ENCODE measurements at places on chromosomes 3 and 15.

- no peak for DNase-seq
These were observed 19.5 kb downstream of the XXYLT1 start for GRCh38 chr3:195251336-195252065.

DNA sequence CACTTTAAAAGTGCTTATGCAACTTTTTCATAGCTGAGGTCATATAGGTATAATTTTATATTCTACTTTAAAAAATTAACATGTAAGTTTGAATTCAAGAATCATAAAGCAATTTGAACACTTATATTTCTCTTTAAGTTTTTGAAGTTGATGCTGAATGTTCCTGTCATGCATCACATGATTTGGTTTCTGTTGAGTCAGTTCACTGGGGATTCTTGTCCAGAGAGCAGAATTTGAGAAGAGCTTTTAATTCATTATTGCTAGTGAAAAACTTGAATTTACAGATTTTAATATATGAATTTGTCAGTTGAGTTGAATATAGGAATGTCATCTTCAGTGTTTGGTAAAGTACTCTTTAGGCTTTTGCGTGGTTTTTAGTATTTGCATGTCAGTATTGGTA, 7.9 kb downstream of the SLC25A26 start:
- DNase-seq = no peak

DNA sequence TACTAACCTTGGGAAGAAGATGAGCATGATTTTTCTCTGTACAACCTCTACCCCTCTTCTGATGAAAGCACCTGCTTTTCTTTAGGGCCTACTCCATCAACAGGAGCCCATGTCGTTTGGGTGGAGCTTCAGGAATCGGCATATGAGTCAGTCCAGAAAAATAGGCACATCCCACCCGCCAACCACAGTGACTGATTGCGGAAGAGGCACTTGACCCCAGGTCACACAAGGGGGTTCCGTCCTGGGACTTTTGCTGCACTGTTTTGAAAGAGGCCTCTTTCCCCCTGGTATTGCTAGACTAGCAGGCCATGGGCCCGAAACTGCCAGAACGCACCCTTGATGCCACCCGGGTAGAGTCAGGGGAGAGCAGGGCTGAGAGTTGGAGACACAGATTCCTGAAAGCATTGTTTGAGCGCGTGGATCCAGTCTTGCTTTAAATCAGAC, 19.3 kb upstream of the NRROS start:
- DNase-seq = no peak

DNA sequence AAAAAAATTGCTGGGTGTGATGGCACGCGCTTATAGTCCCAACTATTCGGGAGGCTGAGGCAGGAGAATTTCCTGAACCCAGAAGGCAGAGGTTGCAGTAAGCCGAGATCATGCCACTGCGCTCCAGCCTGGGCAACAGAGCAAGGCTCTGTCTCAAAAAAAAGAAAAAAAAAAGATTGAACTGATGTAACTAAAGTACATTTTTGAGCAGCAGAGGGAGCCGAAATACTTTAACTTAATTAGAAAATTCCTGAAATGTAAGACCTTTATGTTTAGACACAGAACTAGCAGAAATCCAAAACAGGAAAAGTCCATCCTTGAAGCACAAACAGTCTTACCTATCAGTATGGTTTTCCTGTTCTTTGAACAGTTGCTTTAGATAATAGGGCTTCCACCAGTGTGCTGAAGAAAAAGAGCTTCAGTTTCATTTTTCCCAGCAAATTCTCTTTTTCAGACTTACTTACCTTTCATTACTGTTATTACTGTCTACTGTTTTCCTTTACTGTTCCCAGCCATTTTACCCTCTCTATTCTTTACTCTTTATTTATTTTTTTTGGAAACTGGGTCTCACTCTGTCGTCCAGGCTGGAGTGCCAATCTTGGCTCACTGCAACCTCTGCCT, 33.4 kb upstream of the ZNF609 start:
- no peak for DNase-seq

GRCh38 chr3:125381314-125381713, 6.2 kb upstream of the ZNF148 start:
- no peak for DNase-seq

GRCh38 chr15:34644061-34644460, 60.6 kb upstream of the GOLGA8B start:
- no peak for DNase-seq

DNA sequence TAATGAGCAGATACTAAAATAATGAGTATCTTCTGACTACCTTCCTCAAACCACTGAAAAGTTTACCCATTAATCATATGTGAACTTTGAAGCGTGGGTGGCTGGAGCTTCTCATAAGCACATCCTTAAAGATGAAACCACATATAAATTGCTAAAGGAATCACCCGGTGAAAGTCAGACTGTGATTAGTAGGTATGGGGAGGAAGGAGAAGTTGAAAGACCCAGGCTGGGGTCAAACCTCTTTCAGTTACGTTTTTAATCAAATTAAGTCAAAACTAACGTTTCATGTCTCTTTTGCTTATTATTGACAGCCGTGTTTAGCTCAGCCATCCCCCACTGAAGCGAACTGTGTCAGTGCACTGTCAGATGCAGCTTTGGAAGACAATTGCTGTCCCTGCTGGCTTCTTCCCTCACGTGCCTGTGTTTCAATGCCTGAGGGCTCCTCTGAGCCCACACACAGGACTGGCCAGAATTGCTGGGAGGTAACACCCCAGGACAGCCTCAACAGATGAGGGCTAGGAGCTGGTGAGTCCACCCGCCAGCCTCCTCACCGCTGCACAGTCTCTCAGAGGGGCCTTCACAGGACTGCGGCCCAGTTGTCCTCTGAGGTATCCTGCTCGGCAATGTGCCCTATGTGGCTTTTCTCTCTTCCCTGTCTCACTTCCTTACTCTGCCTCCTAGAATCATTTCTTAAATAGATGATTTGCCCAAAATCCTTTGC, 29.3 kb upstream of the SH3BP5 start:
- no peak for DNase-seq

DNA sequence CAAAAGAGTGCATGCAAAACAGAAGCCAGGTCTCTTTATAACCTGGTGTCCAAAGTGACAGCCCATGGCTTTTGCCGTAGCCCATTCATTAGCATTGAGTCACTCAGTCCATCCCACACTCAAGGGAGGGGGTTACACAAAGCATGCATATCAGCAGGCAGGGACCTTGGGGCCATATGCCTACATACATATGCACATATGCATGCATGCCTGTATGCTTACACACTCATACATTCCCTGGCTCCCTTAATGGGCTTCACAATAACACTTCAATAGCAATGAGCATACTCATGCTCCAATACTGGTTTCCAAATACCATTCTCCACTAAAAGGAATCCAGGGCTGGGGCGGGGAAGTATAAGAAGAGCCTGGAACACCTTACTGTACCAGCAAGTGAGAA, 22.0 kb downstream of the TRPM1 start:
- DNase-seq = no peak

GRCh38 chr15:71386448-71387236, 271.4 kb downstream of the THSD4 start:
- no peak for DNase-seq

DNA sequence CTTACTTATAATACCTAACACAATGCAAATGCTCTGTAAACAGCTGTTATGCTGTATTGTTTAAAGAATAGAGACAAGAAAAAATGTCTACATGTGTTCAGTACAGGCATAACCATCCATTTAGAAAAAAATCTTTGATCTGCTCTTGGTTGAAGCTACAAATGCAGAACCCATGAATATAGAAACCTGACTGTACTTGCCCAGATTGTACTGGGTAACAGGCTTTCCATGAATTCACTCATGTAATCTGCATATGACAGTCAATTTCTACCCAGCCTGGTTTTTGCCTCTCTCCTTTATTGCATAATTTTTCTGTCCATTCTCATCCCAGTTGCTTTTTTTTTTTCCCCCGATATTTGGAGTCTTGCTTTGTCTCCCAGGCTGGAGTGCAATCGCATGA, 62.6 kb upstream of the ETV5 start:
- DNase-seq = no peak

GRCh38 chr3:133374708-133375402, 25.0 kb upstream of the BFSP2 start:
- DNase-seq = no peak
